ENCODE measurements at places on chromosomes 13 and 19. TPM values are rescaled to one million over a fixed set of nuclear protein-coding genes. Genes with fewer than 3 reads are reported as not detected.

DNA sequence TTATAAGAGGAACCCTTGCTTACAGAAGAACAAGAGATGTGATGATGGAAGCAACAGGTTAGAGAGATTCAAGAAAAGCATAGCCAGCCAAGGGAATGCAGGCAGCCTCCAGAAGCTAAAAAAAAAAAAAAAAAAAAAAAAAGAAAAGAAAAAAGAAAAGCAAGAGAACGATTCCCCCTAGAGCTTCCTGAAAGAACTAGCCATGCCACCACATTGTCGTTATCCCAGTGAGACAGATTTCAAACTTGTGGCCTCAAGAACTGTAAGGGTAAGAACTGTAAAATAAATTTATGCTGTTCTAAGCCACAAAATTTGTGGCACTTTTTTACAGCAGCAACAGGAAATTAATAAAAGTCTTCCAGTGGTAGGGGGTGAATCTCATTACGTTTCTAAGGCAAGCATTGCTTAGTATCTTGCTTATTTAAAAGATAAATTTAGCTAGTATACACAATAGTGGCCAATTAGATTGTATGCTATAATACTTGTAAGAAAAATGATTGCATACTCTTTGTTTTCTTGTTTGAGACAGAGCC is 21.8 kb downstream of the RFXAP start:
- H3K4me3 ChIP-seq, result no peak overlapping the region
- DNase-seq, result no peak
- H3K27me3 ChIP-seq, result no peaks in the 10 kb centered on the region
- peaks cover 23% of the 10 kb centered on the region for H3K4me1 ChIP-seq
- H3K36me3 ChIP-seq, result no peaks in the 10 kb centered on the region
- H3K27ac ChIP-seq, result no peak overlapping the region

- no peak overlapping the region for H3K4me3 ChIP-seq
- DNase-seq, result no peak
- no peaks in the 10 kb centered on the region for H3K36me3 ChIP-seq
- H3K27ac ChIP-seq, result no peak overlapping the region
- peaks cover 42% of the 10 kb centered on the region for H3K4me1 ChIP-seq
- no peaks in the 10 kb centered on the region for H3K27me3 ChIP-seq
These were observed 86.3 kb downstream of the LRCH1 start for GRCh38 chr13:46639033-46639981.

The SERPINE3 gene
- total RNA-seq, result 0.64 TPM

GRCh38 chr13:51804295-51805172 is 571 bp upstream of the DHRS12 start:
- H3K27me3 ChIP-seq, result peaks cover 4% of the 10 kb centered on the region
- H3K27ac ChIP-seq, result 0 out of 2 replicates have a peak overlapping the region, but pooled peaks have one; percentile 57
- peaks cover 49% of the 10 kb centered on the region for H3K4me1 ChIP-seq
- H3K36me3 ChIP-seq, result no peaks in the 10 kb centered on the region
- peak overlapping the region; percentile 83 for H3K4me3 ChIP-seq
